ENCODE measurements at places on chromosomes 16 and 17.

- DNase-seq, result no peak
Measured at GRCh38 chr16:24841291-24841690, 4.5 kb upstream of the SLC5A11 start.

GRCh38 chr17:18968945-18969887 lies 17.3 kb downstream of the SLC5A10 start:
- DNase-seq, result no peak

- no peak for DNase-seq
Measured at GRCh38 chr17:31062346-31062745, 32.4 kb upstream of the NF1 start.

- no peak for DNase-seq
Measured at GRCh38 chr17:14510136-14510535, 209.3 kb downstream of the HS3ST3B1 start.

DNA sequence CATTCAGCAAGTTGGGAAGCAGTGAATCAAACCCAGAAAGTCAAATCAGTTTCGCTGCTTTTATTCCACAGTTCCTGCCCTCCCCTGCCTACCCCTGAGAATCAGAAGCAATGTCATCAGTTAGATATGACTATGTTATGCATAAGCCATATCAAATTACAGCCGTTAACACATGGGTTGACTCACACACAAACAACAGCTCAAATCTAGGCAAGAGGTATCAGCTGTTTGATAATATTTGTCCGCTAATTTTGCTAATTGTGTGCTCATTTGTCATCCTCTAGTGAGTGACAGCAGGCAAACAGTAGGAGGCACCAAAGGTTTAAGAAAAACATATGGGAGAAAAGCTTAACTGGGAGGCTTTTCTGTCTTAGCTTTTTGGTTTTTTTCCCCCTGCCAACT lies 327.4 kb upstream of the CCL2 start:
- DNase-seq, result no peak

DNA sequence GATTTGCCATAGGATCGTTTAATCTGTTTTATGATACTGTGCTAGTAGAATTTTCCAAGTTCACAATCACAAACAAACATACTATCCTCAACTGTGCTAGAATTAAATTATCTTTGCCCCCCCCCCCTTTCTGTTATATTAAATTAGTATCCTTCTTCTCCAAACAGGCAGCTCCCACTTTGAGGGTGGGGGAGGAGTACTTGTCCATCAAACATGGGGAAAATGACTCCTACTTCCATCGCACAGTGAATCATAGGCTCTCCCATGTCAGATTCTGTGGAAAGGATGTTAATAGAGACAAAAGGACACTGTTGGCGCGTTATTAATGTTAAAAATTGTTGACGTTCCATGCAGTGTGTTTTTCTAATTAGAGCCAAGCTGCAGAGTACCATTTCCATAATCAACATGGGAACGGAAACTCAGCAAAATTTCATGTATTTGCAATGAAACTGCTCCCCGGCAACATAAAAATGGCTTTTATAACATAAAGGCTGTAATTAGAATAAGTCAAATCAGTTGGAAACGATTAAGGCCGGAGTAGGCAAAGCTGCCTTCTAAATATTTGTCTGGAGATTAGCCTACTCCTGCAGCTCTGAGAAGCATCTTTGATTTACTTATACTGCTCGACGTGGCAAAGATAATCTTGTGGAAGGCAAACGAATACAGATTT lies 104.6 kb downstream of the RBFOX1 start:
- no peak for DNase-seq

DNA sequence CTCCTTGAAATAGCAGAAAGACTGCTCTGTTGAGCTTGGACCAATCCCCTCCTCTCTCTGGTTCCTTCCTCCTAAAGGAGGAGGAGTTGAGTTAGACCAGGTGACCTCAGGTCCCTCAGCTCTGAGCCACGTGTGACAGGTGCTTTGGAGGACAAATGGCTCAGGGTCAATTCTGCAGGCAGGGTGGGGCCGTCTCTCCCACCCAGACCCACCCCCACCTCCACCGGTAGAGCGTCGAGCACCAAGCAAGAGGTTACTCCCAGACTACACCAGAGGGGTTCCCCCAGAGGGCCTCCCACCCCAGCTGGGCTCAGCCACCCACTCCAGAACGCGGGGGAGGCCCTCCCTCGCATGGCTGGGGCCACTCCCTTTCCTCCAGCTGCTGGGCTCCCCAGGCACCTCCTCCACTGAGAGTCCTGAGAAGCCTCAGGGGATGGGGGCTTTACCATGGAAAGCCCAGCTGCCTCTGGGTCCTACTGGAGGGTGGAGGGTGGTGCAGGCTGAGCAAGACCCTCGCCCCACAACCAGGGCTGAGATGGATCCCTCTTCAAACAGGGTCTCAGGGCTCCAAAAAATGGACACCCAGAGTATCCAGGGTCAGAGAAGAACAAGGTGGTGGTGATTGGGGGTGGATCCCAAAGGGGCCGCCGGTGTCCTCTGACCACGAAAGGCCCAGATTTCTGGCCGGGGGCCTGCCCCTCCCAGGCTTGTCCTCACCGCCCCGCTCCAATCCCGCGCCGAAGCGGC lies 7.6 kb downstream of the MYO1C start:
- peak; percentile 40 for DNase-seq

DNA sequence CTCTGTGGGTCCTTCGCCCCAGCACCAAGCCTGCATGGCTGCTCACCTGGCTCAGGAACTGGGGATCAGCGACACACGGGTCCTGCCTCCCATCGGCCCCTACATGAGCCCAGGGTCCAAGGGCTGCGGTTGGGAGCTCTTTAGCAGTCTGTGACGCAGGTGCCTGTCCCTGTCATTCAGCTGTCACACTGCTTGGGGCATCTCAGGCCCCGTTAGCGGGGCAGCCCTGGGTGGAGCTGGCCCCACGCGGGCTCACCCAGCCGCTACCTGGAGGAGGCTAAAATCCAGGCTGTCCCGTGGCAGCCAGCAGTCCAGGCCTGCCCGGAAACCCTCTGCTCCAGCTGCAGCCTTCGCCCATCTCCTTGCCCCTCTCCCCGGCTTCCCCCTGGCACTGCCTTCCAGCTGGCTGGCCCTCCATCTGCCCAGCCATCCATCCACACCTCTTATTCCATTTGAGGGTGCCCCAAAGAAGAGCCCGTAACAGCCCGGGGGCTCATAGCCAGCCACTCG lies 3.3 kb downstream of the GCGR start:
- DNase-seq, result no peak

All from CD4-positive, alpha-beta T cell treated with Interleukin-4 for 4 hours (primary cell).